ENCODE measurements at places on chromosomes 5 and 9. TPM values are rescaled to one million over a fixed set of nuclear protein-coding genes. Genes with fewer than 3 reads are reported as not detected.

The CD274 gene
- 1.3 TPM for total RNA-seq

- no peaks in the 10 kb centered on the region for H3K36me3 ChIP-seq
- H3K27ac ChIP-seq: no peak overlapping the region
- H3K4me1 ChIP-seq: no peaks in the 10 kb centered on the region
Observed at GRCh38 chr5:127746756-127747155, 43.6 kb downstream of the CCDC192 start.

- no peak overlapping the region for H3K27ac ChIP-seq
- H3K36me3 ChIP-seq: no peaks in the 10 kb centered on the region
- no peak overlapping the region for H3K4me3 ChIP-seq
- H3K27me3 ChIP-seq: no peaks in the 10 kb centered on the region
- H3K4me1 ChIP-seq: no peaks in the 10 kb centered on the region
Observed at GRCh38 chr5:150989695-150990094, 30.7 kb upstream of the GPX3 start.

GRCh38 chr5:4651806-4652565 lies 488.1 kb upstream of the ADAMTS16 start:
- no peak overlapping the region for H3K27ac ChIP-seq
- no peaks in the 10 kb centered on the region for H3K4me1 ChIP-seq
- H3K27me3 ChIP-seq: no peaks in the 10 kb centered on the region
- DNase-seq: no peak

GRCh38 chr5:1468629-1469527 lies 23.6 kb upstream of the SLC6A3 start:
- no peaks in the 10 kb centered on the region for H3K4me1 ChIP-seq
- no peak overlapping the region for H3K27ac ChIP-seq
- DNase-seq: no peak
- no peaks in the 10 kb centered on the region for H3K27me3 ChIP-seq
- no peak overlapping the region for H3K4me3 ChIP-seq
- peaks cover 7% of the 10 kb centered on the region for H3K36me3 ChIP-seq

GRCh38 chr5:40346901-40347300 lies 332.8 kb upstream of the PTGER4 start:
- H3K36me3 ChIP-seq: no peaks in the 10 kb centered on the region
- H3K27me3 ChIP-seq: no peaks in the 10 kb centered on the region
- DNase-seq: no peak
- no peak overlapping the region for H3K4me3 ChIP-seq
- H3K4me1 ChIP-seq: no peaks in the 10 kb centered on the region
- H3K27ac ChIP-seq: no peak overlapping the region

All from esophagus squamous epithelium (tissue), 5 donors.